Fibroblast of lung (primary cell): ENCODE measurements at places on chromosomes 2 and 18.

DNA sequence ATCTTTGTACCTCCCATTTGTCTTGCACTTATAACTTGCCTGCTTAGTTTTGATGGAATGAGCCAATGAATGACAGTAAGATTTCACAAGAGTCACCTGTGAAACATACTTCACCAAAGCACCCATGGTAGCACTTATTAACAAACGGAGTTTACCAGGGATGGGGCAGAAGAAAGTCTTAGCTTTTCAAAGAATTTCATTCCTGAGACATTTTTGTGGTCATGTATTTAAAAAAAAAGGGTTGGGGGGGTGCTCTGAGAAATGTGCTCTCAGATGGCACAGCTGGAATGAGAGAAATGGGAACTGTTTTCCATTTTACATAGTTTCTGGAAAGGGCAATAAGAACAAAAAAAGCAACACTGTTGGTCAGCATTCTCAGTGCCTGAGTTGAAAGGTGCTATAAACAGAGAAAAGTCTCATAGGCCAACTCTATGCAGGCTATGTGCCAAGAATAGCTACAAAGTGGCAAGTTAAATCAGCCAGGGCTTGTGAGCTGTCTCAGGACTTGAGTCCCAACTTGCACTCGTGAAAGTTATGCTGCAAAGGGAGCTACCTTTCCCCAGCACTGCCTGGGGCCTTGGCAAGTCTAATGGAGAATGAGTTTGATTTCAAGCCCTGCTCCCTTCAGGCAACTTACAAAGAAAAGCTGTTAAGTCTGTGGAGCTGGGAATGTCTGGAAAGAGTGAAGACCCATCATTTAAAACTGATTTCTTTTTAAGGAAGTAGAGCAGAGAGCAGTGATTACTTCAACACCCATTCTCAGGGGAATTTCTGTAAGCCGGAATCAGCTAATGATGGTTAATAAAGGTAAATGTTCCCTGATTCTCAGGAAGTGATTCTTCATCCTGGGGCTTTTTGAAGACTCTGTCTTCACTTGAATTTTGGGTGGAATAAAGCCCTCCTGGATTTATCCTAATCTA, 170.6 kb downstream of the SLC8A1 start:
- DNase-seq: peak; percentile 88

DNA sequence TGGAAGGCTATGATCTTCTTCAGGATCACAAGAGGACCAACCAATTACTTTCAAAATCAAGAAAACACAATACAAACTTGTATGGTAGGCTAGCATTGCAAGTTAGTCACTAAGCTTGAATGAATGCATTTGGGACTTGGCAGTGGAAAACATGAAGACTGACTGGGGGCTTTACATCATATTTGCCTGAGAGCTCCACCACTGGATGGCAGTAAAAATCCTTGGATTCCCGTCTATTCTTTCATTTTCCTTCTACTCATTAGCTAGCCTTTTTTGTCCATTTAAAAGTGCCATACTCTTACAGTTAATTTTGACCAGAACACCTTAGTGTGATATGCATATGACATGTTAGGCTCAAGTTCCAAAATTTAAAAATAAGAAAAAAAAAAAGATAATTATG, 63.5 kb upstream of the RASGRP3 start:
- peak; percentile 80 for DNase-seq

GRCh38 chr2:136715146-136715545, 50.2 kb upstream of the THSD7B start:
- no peak for DNase-seq

GRCh38 chr2:20992201-20992711, 51.6 kb downstream of the APOB start:
- DNase-seq: no peak

DNA sequence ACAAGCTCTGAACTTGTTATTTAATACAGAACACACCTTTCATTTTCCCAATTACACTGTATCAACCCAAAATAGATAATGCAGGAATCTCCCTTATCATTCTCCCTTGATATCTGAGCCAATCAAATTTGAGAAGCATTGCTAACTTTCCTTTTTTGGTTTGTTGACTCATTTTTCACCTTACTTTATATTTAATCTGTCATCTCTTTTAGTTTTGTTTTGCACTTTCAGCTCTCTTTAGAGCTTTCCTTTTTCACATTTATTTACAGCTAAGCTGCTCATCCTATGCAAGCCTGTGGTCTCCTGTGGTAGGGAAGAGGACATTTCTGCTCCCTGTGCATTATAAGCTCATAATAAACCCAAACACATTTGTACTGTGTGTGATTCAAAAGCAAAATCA, 50.1 kb downstream of the ITGAV start:
- DNase-seq: no peak
